ENCODE measurements at places on chromosomes 2 and 18.

DNA sequence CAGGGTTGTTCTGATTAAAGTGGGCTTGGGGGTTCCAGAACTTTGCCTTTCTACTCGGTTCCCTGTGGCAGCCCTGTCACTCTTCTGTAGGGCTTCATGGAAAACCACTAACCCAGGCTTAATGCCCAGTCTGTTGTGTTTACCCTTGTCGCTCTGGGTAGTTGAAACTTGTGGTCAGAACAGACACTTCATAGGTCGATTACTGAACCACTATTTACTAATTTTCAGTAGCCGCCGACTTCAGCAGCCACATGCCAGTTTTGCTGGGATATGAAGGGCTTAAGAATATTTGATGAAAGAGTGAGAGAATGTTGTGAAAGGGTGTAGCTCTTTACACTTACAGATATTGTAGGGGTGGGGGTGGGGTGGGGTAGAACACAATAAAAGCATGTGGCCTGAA lies 362.3 kb downstream of the RND3 start:
- DNase-seq = no peak

- no peak for DNase-seq
Measured at GRCh38 chr2:143926736-143927135, 593.2 kb downstream of the ZEB2 start.

GRCh38 chr2:212797484-212798205 lies 259.0 kb upstream of the ERBB4 start:
- no peak for DNase-seq

DNA sequence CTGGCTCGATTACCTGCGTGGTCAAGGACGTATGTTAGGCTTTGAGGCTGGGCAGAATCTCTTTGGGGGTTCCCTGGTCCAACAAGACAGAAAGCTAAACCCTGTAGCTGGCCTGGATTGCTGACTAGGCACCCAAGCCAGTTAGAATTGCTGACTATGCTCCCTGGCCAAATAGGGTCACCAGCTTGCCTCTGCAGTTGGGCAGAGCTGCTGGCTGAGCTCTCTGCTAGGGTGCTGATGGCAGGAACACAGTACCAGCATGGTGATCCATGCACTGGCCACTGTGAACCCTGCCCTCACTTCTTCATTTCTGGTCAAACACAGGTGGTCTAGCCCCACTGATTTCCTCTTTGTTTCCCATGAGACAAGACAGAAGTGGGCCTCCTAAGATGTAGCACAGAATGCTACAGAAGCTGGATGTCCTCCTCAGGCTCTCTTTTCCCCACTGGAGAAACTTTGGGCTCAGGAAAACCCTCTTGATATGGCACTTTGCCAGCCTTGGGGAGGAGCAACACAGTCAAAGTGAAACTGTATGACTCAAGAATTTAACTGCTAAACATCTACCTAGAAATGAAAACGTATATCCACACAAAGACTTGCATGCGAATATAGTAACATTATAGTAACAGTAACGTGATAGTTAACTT lies 20.8 kb downstream of the SP140L start:
- no peak for DNase-seq

GRCh38 chr2:65586516-65586915 lies 154.1 kb upstream of the SPRED2 start:
- DNase-seq = no peak

GRCh38 chr2:46548103-46548486 lies 68.7 kb downstream of the TMEM247 start:
- DNase-seq = no peak

GRCh38 chr18:63523660-63524059 lies 18.5 kb upstream of the SERPINB12 start:
- no peak for DNase-seq
